Heart right ventricle (tissue), 16 donors: ENCODE measurements at places on chromosomes 3 and 15. TPM values are rescaled to one million over a fixed set of nuclear protein-coding genes. Genes with fewer than 3 reads are reported as not detected.

The NAALADL2 gene
- polyA plus RNA-seq: 0.66 TPM

The AGTR1 gene
- polyA plus RNA-seq: 2.5 TPM

The CLEC3B gene
- 355 TPM for polyA plus RNA-seq

The OR5K2 gene
- not detected for polyA plus RNA-seq

The SLC2A2 gene
- polyA plus RNA-seq: not detected

The GCSAM gene
- polyA plus RNA-seq: not detected

The CYP8B1 gene
- not detected for polyA plus RNA-seq

The NUP210 gene
- polyA plus RNA-seq: 0.84 TPM

The TMC3 gene
- under 0.01 TPM for polyA plus RNA-seq

The CTDSPL gene
- 11.3 TPM for polyA plus RNA-seq

The AP2M1 gene
- 187 TPM for polyA plus RNA-seq

The TRIM42 gene
- polyA plus RNA-seq: not detected

The ARRDC4 gene
- polyA plus RNA-seq: 16.4 TPM

The FLNB gene
- polyA plus RNA-seq: 35.0 TPM

The RYR3 gene
- polyA plus RNA-seq: 0.06 TPM

The TERC gene
- polyA plus RNA-seq: 0.20 TPM

The CDHR4 gene
- 0.80 TPM for polyA plus RNA-seq

The TNNC1 gene
- polyA plus RNA-seq: 9,937 TPM

The MCF2L2 gene
- 0.37 TPM for polyA plus RNA-seq

The LRRIQ4 gene
- not detected for polyA plus RNA-seq

The SCAMP5 gene
- 5.3 TPM for polyA plus RNA-seq

The FBN1 gene
- polyA plus RNA-seq: 31.8 TPM

The AADACL2 gene
- not detected for polyA plus RNA-seq

The CLDN11 gene
- polyA plus RNA-seq: 3.2 TPM

The COL8A1 gene
- polyA plus RNA-seq: 8.3 TPM

The HOMER2 gene
- polyA plus RNA-seq: 12.3 TPM

The MCTP2 gene
- polyA plus RNA-seq: 0.95 TPM

The TMEM45A gene
- 3.8 TPM for polyA plus RNA-seq

The FHIT gene
- polyA plus RNA-seq: 4.7 TPM

The GRK7 gene
- polyA plus RNA-seq: not detected

The PTPRG gene
- 10.5 TPM for polyA plus RNA-seq

The GOLGA6L7 gene
- polyA plus RNA-seq: not detected

The RPL35A gene
- 1,493 TPM for polyA plus RNA-seq

The PSTPIP1 gene
- polyA plus RNA-seq: 2.4 TPM

The LINGO1 gene
- 2.7 TPM for polyA plus RNA-seq

The SLC25A36 gene
- 20.4 TPM for polyA plus RNA-seq

The GREM1 gene
- not detected for polyA plus RNA-seq

The SLC51A gene
- polyA plus RNA-seq: 1.0 TPM

The NANOGP8 gene
- not detected for polyA plus RNA-seq

The XCR1 gene
- 0.01 TPM for polyA plus RNA-seq

The KY gene
- 0.46 TPM for polyA plus RNA-seq

The SLC9A9 gene
- polyA plus RNA-seq: 1.3 TPM

The MST1R gene
- polyA plus RNA-seq: 1.7 TPM

The FMN1 gene
- 0.22 TPM for polyA plus RNA-seq

The CLSTN2 gene
- 1.0 TPM for polyA plus RNA-seq

The SKIL gene
- 4.9 TPM for polyA plus RNA-seq

The DISP2 gene
- polyA plus RNA-seq: 0.16 TPM

The SYNPR gene
- polyA plus RNA-seq: not detected

The ABTB1 gene
- 56.3 TPM for polyA plus RNA-seq

The ZNF717 gene
- 6.6 TPM for polyA plus RNA-seq

The THPO gene
- polyA plus RNA-seq: 0.30 TPM

The CD86 gene
- 2.3 TPM for polyA plus RNA-seq

The ARNT2 gene
- 0.80 TPM for polyA plus RNA-seq

The EFCC1 gene
- polyA plus RNA-seq: 3.1 TPM

The CCR8 gene
- polyA plus RNA-seq: not detected

The LCTL gene
- polyA plus RNA-seq: not detected

The MINAR1 gene
- polyA plus RNA-seq: 0.03 TPM

The TMEM212 gene
- not detected for polyA plus RNA-seq
